ENCODE measurements at places on chromosomes 5 and 9.

DNA sequence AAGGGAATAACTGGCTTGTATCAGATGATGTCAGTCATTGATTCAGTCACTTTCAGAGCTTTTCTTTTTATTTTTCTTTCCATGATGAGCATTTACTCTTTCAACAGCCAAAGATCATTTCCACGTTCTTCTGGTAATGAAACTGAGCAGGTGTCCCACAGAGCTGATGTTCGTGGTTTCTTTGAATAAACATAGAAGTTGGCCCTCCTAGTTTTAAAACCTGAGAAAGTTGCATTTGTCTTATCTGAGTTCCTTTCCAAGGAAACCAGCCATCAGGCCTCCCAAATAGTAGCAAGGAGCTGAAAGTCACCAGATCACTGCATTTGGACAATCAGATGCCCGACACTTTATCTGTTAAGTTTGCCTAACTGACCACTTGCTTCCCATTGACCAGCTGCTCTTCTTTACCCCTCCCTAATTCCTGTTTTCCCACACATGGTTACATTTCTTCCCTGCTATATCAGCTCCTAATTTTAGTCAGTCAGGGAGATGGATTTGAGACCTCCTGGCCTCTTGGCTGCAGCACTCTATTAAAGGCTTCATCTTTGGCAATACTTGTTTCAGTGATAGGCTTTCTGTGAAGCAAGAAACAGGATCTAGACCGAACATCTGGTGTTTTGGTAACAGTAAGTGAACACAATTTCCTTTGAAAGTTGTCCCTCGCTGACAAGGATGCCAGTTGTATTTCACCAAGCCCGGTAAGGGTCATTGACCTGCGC lies 420.8 kb downstream of the CHSY3 start:
- no peak for DNase-seq

- DNase-seq: no peak
Observed at GRCh38 chr9:75238311-75238976, 150.1 kb downstream of the OSTF1 start.

DNA sequence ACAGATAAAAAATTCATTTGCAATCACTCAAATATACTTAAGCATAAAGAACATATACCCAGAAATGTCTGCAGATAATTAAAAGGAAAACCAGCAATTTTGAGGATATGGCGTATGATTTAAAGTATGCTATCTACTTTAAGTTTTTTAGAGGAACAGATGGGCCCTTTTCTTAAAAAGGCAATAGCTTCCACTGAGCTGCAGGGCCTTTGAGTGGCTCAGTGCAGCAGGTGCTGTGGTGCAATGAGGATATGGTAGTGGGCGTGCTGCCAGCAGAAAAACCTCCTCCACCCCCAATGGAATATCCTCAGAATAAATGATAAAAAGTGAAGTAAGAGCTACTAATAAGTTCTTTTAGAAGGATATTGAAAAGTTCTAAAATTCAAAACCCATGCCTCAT lies 814.5 kb downstream of the MTRR start:
- DNase-seq: no peak

DNA sequence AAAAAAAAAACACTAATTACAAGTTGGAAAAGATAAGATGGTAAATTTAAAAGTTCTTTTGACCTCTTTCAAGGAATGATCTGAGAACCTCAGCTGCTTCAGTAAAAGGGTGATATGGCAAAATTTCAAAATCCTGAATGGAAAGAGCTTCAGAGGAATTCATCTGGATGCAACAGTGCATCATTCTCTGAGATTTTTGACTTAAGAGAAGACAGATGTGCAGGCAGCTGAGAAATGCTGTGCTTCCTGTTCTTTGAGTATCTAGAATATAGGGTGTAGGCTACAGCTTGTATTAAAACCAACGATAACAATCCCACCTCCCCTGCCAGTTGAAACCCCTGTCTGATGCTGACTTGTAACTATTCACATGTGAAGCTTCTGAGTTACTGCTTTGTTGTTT lies 6.2 kb downstream of the FRMPD1 start:
- DNase-seq: no peak

DNA sequence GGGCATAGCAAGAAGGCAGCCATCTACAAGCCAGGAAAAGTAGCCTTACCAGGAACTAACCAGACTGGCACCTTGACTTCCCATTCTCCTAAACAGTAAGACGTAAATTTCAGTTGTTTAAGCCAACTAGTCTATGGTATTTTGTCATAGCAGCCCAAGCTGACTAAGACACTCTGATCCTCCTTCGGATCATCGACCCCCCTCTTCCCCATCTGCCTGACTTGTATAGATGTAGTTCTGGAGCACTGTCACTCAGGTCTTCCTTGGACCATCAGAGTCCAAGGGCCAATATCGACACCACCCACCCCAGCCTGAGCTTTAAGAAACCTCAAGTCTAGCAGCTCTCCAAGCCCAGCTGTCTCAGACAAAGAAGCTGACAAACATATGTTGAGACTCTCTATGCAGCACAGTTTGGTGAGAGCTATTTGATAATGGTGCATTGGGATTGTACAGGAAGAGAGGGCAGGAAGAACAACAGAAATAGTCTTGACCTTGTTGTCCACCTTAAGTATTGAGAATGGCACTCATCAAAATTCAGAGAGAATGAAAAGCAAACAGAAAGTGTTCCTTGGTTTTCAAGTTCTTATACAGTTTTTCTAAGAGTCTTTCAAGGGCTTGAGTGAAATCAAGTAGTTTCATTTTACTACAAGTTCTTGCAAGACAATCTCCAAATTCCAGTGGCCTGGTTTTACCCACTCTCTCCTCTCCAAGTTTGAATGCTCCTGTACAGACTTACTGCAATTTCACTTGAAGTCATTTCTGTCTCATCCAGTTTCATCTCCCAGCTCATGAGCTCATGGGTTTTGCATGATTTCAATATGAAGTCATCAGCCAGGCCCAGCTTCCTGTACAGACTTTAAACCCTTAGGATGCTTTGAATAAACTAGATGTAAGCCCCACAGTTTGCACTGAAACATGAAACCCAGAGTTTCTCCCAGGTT lies 122.3 kb upstream of the RAI14 start:
- DNase-seq: no peak

GRCh38 chr5:174313615-174314014 lies 268.1 kb downstream of the NSG2 start:
- no peak for DNase-seq

DNA sequence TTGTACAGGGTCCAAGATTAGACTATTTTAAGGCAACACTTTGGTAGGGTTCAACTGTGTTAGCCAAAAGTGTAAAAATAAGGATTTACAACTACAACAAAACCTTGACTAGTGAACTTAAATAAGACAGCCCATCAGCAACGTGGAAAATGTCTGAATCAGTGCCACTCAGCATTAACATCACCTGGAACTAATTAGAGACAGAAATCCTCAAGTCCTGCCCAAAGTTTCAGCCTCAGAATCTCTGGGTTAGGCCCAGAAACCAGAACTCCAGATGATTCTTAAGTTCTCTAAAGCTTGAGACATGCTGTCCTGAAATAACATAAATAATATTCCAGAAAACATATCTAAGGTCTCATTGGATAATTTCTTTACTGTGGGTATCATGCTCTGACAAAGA lies 118.6 kb downstream of the SEMA6A start:
- DNase-seq: no peak

- peak; percentile 20 for DNase-seq
Observed at GRCh38 chr5:143402553-143403333, 743 bp downstream of the NR3C1 start.

DNA sequence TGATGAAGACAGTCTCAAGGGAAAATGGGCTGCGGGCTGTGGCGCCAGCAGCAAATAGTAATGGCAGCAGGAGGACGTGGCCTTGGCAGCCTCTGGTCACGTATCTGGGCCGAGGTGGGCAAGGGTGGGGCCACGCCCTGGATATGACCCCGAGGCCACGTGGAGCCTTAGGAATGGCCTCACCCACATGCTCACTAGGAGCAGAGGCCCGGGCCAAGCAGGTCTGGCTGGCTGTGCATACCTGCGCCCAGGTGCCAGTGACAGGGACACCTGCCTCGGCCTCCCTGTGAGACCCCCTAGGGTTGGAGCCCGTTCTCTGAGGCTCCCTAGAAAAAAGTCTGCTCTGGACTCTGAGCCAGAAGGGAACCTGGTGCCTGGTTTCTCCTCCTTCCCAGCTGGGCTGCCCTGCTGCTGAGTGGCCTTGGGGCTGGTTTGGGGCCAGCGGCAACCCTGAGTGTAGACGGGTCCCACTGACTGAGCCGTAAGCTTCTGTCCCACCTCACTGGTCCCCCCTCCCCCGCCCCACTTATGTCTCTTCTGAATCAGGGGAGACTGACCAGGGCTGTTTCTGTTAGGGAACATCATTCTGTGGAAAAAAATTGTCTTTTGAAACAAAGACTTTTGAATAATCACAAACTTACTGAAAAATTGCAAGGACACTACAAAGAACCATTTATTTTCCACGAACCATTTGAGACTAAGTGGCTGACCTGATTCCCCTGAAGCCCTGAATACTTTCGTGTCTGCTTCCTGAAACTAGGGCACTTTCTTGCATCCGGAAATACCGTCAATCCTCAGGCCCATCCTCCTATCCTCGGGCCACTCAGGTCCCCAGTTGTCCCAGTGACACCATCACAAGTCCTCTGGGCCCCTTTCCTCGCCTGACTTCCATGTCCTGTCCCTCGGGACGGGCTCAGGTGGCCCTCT lies 60.8 kb downstream of the WNK2 start:
- no peak for DNase-seq

- no peak for DNase-seq
Observed at GRCh38 chr9:77841739-77842386, 189.7 kb downstream of the GNAQ start.

GRCh38 chr5:175585567-175585966 lies 72.3 kb upstream of the HRH2 start:
- no peak for DNase-seq

GRCh38 chr5:35182910-35183535 lies 47.3 kb downstream of the PRLR start:
- no peak for DNase-seq

DNA sequence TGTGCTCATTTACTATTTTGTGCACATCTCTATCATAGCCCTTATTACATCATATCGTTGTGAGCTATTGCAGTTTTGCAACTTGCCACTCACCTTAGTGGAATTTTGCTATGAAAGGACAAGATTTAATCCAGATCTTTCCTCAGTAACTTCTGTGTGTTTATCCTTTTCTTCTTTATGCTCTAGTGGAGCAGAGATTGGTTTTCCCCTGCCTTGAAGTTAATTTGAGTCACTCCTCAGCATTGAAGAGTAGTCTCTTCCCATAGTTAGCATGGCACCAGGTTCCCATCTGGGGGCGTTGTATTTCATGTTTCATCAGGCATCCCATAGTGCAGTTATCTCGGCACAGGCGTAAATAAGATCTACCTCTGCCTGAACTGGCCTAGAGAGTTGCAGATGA lies 510.4 kb downstream of the PSAT1 start:
- DNase-seq: no peak

- DNase-seq: no peak
Observed at GRCh38 chr9:121289026-121289771, 21.2 kb downstream of the GSN start.

DNA sequence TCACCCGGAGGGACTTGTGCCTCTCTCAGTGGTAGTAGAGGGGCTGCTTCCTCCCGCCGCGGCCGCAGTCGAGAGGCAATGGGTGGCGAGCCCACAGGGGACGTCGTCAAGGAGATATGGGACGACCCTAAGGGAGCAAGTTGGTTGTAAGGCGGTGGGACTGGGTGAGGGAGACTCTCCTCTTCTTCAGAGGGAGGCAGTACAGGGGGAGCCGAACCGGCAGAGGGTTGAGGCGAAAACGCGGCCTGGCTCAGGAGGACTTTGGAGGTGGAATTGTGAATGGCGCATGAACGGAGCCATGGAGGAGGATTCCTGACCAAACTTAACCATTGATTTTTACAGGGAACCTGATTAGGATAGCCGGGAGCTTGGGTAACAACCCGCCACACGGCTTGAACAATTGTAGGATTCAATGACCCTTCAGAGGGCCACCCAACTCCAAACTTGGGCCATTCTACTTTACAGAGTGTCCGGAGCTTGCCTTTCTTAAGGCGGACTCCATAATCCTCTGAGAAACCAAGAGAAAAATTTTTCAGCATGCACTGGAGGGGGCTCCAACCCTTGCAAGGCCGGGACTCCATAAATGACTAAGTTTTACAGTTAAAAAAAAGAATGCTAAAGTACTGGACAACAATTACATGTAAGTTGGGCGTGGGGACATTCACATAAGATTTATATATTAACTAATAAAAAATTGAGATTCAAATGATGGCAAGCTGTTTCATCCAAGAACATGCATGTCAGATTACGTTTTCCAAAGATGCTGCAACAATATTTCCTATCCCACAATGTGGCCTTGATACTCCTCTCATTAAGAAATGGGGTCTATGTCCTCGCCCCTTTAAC lies 19.4 kb upstream of the RHOBTB3 start:
- DNase-seq: no peak

- DNase-seq: no peak
Observed at GRCh38 chr5:39256477-39257235, 37.3 kb upstream of the FYB1 start.

DNA sequence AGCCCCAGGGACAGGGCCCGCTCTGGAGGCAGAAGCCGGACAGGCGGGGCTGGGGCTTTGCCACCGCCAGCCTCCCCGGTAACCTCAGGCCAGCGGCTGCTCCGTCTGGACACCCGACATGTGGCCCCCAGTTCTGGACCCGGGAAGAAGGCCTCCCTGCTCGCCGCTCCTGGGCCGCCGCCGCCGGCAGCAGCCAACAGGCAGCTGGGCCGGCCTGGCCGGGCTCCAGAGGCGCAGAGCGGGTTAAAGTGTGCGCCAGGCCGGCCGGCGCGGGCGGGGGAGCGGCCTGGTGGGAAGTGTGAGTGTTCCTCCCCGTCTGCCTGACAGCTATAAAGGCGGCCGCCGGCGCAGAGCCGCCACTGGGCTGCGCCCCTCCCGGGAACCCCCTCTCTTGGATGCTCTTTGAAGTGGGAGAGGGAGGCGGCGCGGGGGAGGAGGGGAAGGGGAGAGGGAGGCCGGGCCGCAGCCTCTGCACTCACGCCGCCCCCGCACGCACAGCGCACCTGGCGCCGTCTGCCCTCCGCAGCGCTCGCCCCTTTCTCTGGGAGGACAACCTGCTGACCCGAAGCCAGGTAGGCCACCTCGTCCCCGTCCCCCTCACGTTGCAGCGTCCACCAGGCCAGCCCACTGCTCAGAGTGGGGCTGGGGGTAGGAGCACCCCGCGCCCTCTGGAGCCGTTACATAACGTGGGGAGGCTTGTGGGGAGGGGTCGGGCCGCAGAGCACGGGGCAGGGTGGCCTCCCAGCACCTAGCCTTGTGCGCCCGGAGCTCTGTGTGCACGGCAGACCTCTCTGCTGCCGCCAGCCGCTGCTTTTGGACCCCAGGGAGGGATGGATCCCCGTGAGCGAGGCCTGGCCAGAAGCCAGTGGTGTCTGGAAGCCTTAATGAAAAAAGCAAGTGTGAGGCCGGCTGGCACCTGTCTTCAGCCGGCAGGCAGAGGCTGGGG lies at the start of gene ADAMTSL2:
ADAMTSL2 (plus strand) TSS at position 359 of the 946 bp plus-strand sequence. CDS start 2,009 bp downstream, outside the sequence.
- DNase-seq: peak; percentile 31

GRCh38 chr9:70083429-70083828 lies 39.8 kb downstream of the MAMDC2 start:
- no peak for DNase-seq

DNA sequence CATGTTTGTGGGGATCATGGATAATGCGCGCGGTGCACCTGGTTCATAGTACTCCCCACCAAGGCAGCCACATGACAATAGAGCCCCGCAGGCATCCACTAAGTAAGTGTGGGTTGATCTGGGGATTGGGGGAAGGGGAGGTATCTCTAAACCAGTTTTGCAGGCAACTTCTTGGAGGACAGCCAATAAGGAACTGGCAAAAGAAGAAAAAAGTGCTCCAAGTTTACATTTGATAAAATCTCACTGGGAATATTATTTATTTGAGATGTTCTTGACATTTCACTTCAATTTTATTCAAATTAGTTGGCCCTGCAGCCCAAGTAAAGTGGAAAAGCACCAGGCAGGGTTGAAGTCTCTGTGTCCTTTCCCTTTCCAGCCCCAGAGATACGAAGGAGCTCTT lies 8.5 kb downstream of the FBP1 start:
- no peak for DNase-seq

All from activated naive CD4-positive, alpha-beta T cell (primary cell).